ENCODE measurements at places on chromosomes 1 and 21.

- peak; percentile 8 for ATAC-seq
These were observed 248.9 kb downstream of the PLPP3 start for GRCh38 chr1:56330391-56331026.

DNA sequence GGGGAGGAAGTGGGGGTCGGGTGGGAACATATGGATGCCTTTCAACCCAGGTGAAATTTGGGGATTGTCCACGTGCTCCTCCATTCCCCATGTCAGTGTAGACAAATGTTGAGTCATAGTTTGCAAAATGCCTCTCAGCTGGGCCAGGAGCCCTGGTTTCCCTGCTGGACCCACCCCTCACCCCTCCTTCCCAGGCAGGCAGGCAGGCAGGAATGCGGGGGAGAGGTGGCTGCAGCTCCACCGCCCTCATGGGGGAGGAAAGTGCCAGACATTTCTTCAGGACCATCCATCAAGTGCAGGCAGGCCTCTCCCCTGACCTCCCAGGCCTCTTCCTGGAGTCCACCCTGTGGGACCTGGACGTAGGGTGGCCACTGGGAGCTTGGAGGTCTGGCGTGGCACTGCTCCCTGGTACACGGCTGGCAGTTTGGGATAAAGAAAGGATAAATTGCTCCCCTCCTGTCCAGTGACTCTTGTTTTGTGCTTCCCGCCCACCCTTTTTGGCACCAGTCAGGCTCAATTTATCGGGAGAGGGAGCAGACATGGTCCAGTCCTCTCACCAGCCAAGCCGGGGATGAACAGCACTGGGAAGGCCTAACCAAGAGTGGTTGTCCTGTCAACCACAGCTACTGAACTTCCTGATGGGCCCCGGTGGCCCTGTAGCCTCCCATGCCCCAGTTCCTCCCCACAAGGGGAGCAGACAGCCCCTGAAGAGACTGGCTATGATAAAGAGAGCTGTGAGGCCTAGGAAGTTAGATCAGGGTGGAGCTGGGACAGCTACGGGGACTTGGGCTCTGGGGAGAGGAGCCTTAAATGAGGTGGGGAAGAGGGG is 18.9 kb downstream of the NPR1 start:
- ATAC-seq, result peak; percentile 36

GRCh38 chr1:70667494-70668170 is 256.6 kb downstream of the CTH start:
- peak; percentile 95 for ATAC-seq

- peak; percentile 37 for ATAC-seq
These were observed 558 bp downstream of the PFKL start for GRCh38 chr21:44300262-44300959.
